ENCODE measurements at places on chromosomes 5 and 9.

DNA sequence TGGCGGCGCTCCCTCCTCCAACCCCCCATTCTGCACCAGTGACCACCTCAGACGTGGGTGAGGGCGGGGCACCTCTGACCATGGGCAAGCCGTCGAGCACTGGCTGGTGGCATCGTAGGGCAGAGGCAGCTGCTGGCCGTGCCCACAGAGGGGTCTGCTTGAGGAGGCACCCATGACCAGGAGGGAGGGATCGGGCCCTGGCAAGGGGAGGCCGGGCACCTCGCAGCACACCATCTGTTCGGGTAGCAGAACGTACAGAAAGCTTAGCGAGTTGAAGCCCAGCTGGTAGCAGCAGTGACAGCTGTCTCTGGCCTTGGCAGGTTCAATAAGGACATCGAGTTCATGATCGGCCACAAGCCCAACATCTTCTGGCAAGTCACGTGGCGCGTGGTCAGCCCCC is 4.3 kb upstream of the SLC6A18 start:
- no peak for DNase-seq

GRCh38 chr5:128111818-128112448 is 28.4 kb downstream of the SLC12A2 start:
- DNase-seq = no peak

DNA sequence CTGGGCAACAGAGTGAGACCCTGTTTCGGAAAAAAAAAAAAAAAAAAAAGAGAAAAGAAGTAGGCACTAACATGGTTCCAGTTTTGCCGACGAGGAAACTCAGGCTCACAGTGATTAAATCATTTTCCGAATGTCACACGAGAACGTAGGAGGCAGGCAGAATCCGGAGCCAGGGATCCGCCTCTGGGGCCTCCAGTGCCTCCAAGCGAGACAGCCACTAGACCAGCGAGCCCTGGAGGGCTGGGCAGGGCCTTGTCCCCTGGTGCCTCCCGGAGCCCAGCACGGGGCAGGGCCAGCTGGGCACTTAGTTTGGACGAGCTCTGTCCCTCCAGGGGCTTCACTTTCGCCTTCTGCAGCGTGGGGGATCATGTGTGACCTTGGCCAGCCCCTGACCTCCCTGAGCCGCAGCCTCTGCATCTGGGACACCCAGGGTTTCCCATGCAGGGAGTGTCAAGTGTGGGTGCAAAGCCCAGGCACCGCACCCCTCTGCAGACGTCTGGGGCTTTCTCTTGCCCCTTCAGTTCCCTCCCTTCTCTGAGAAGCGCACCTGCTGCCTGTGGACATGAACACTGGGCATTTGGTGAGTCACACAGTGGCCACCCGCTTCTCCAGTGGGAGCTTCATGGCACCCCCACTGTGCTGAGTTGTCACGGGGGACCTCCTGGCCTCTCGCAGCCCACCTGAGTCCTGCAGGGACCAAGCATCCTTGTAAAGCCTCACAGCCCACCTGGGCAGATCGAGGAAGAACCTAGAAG is 80.3 kb downstream of the RXRA start:
- peak; percentile 75 for DNase-seq

DNA sequence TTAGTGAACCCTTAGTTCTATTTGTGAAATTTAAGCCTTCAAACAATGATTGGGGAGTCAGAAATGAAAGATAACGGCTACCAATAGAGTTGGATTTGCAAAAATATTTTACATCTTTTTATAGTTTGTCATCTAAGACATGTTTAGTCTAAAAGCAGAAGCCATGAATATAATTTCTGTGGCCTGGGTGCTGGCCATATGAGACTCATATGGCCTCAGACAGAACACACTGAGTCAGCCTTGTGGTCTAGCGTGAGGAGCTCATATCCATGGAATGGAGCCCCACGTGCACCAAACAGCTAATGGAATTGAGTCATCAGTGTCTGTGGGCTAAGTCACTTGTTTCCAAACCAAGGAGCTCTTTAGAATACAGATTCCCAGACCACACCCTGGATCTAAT is 240.7 kb upstream of the NREP start:
- DNase-seq = no peak

- peak; percentile 76 for DNase-seq
Measured at GRCh38 chr5:85671223-85671970, 946.3 kb upstream of the COX7C start.

Measured in NCI-H1417 (cell line).